ENCODE measurements at places on chromosomes 1 and 21.

DNA sequence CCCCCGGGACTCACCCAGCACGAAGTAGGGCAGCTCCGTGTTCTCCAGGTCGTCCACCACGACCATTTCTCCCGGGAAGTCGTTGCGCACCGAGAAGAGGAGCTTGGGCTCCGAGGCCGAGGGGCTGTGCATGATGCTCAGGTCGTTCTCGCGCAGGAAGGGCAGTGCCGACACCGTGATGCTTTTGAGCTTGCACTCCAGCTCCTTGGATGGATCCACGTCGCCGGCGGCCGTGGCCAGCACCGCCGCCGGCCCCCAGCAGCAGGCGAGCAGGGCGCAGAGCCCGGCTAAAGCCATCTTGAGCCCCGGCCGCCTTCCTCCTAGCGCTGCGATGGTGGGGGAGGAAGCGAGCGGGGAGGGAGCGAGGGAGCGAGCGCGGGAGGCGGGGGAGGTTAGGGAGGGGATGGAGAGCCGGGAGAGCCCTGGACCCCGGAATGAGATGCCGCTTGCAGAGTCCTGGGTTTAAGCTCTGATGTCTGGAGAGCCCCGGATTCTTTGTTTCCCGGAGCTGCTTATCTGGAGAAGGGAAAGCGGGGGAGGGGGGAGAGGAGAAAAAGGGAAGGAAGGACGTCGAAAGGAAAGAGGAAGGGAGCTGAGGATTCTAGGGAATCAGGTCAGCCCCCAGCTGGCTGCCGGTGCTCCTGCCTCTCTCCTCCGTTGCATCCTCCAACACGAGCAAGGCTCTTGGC, at the start of gene ASTN1:
ASTN1 (minus strand) TSS at position 333 of the 689 bp plus-strand sequence; CDS start at position 297, 36 bp downstream.
- DNase-seq = no peak

GRCh38 chr1:49026230-49026811, 249.6 kb upstream of the BEND5 start:
- DNase-seq = no peak

DNA sequence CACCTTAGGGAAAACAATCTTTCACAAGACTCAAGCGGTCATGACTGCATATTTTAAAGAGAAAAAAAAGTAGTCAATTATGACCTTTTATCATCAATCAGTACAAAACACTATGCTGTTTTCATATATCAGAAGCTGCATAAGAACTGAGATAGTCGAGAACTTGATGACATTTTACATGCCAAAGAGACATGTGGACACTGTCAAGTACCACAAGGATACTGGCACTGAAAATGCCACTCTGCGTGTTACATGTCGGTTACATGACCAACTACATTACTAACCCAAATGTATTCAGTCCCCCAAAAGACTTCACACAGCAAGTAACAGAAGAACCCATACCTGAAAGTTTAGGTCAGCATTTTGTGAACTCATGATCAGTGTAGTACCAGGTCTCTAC, 975.0 kb upstream of the ADGRL4 start:
- no peak for DNase-seq

DNA sequence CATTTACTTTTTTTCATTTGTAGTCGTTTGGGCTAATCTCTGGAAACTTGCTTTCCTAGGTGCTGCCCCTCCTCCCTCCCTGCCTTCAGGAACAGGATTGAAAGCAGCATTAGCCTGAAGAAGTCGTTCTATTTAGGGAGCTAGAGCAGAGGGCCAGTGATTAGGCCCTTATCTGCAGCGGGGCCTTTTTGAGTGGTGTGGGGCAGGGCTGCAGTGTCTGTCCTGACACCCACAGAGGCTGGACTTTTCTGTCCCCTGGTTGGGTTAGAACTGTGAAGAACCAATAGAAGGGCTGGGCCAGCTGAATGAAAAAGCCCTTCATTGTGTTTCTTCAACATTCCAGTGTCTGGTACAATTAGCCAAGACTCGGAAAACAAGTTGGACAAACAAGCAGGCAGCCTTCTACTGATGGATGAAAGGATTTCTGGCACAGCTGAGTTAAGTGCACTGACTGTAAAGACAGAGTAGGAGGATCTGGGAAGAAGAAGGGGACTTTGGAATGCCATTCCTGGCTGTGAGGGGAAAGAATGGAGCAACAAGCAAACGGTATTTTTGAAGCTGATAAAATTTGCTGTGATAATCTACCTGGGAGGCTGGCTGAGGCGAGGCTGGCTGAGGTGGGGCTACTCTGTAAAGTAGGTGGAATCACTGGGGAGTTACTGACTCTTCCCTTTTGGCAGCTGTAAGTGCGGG, 9.7 kb downstream of the MACF1 start:
- DNase-seq = no peak

DNA sequence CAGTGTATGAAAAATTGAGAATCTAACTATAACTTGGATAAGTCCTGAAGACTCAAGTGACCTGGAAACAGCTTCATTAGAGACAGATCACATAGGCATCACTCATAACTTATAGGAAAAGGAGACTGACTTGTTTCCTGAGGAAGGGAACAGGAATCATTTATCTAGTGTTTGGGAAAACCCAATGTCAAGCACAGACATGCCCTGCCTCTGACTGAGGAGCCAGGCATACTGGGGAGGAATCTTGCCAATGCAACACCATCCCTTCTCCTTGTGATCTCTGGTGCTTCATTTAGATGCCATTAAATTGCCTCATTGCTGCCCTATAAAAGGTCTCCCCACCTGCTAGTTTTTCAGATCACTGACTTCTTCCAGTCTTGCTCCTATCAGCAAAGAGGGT, 10.3 kb downstream of the LCE4A start:
- DNase-seq = no peak

DNA sequence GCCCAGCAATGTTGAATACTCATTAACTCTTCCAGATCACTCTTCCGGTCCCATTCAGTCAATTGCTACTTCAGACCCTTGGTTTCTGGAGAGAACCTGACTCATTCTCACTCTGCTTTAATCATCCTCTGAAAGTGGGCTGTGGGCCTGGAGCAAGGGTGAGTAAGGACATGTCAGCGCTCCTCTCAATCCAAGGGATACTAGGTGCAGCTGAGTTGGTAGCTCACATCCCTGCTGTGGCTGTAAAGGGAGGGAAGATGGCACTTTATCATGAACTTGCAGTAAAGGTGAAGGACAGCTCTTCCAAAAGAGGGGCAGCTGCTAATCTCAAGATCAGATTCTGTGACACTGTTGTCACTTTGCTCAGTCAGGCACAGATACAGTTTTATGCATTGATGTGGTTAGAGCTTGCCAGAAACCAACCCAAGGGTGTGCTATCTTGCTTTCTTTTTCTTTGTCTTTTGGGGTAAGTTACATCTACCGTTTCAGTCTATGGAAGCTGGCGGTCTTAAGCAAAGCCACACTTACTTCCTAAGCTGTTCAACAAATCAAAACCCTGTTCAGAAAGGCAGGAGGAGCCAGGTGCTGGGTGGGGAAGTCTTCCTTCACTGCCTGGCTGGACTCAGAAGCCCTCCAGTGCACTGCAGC, 26.5 kb upstream of the NTPCR start:
- DNase-seq = peak; percentile 6

GRCh38 chr1:23475134-23475628, 8.8 kb downstream of the ASAP3 start:
- no peak for DNase-seq

DNA sequence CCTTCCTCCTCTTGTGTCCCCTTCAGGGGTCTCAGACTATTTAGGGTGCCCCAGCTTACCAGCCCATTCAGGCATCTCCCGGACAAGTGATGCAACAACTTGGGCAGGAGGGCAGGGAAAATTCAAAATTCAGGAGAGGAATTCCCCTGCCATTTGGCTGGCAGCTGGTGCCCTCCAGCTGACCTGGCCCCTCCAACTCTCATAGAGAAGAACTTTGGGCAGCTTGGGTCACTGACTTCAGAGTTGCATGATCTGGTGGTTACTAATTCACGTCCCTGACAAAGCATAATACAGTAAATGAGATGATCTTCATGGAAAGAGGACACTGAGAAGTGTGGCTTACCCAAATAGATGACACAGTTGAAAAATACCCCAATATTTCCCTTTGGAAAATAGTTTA, at the start of gene FCAMR:
FCAMR (minus strand) TSS at position 15 of the 400 bp plus-strand sequence. CDS start 335 bp downstream, outside the sequence.
- no peak for DNase-seq

- DNase-seq = no peak
Measured at GRCh38 chr1:14946684-14947238, 206.8 kb upstream of the TMEM51 start.

GRCh38 chr21:25254491-25255174, 352.6 kb downstream of the MRPL39 start:
- DNase-seq = no peak

- DNase-seq = no peak
Measured at GRCh38 chr1:3779912-3780416, 7.4 kb downstream of the SMIM1 start.

- no peak for DNase-seq
Measured at GRCh38 chr1:58986996-58987767, 203.3 kb upstream of the JUN start.

GRCh38 chr1:212127221-212127620, 91.7 kb downstream of the DTL start:
- DNase-seq = no peak

GRCh38 chr1:208247696-208248095, 3.5 kb upstream of the PLXNA2 start:
- DNase-seq = no peak

DNA sequence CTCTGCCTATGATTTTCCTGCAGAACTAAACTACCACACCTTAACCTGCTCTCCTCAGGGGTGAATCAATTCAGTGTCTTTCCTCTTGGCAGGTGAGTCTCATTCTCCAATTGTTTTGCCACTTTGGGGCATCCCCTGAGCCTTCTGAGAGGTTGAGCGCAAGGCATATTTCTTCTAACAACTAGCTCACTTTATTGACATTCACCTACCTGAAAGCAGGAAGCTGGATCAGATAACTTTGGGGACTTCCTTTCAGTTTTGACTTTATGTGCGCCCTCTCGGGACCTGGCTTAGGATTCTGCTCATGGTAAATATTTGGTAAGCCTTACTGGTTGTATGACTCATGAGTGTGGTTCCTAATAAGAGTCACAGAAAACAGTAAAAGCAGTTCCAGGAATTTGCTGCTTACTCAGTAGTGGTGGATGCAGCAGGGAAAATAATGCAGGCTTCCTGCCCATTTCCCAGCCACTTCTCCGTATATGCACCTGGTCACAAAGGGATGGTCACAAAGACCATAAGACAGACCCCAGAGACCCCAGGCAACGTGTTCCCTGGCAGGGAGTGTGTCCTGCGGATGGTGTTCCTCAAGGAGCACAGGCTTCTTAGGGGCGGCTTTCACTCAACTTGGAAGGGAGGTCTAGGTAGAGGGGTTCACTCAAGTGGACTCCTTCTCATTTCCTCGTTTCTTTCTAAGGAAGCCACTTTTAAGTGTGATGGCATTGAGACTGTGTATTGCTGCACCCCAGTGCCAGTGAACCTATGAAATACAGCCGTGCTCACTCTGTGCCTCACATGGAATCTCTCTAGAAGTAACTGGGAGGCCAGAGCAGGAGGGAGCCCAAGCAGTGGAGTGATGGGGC, 22.0 kb upstream of the BATF3 start:
- no peak for DNase-seq

DNA sequence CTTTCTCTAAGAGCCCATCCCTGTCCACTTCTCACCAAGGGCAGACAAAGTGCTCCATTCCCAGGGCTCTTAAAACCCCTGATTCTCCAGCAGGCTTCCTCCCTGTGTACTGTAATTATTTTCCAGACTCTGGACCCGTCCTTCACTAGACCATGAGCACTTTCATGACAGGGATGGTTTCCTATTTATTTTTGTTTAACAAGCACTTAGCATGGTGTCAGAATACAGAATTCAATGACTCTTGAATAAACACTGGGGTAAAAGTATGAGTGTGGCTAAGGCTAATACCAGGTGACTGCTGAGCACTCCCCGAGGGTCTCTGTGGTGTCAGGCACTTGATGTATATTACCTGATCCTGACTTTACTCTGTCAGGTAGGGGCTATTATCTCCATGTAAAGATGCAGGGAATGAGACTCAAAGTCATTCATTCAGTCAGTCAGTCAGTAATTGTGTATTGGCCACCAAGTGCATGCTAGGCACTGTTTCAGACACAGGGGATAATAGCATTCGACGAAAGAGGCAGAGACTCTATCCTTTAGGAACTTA, 47.2 kb downstream of the C1orf21 start:
- DNase-seq = no peak

DNA sequence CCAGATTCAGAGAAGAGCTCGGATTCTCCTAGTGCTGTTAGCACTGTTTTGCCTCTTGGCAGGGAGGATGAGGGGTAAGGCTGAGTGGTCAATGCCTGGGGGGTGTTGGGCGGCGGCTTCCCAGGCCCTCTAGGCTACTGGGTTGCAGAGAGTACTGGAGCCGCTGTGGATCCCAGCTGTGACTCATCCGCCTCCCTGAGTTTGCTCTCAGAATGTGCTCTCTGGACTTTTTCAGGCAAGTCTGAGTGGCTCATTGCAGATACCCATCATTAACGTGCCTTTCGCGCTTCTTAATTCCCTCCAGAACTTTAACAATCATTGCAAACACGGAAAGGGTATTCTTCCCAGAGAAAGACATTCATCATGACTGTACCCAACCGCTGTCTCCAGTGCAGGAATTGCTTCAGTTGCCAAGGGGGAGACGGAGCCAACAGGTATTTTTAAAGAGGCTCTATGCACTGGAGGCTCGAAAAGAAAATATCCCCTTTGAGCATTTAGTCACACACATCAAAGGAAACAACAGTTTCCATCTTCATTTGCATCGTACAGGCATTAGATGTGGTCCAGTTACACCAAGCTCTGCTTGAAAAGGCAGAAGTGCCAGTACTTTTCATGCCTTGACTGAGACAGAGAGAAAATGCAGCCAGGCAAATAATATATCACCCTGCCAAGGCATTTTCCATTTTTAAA, 14.4 kb upstream of the CAMTA1 start:
- DNase-seq = no peak

DNA sequence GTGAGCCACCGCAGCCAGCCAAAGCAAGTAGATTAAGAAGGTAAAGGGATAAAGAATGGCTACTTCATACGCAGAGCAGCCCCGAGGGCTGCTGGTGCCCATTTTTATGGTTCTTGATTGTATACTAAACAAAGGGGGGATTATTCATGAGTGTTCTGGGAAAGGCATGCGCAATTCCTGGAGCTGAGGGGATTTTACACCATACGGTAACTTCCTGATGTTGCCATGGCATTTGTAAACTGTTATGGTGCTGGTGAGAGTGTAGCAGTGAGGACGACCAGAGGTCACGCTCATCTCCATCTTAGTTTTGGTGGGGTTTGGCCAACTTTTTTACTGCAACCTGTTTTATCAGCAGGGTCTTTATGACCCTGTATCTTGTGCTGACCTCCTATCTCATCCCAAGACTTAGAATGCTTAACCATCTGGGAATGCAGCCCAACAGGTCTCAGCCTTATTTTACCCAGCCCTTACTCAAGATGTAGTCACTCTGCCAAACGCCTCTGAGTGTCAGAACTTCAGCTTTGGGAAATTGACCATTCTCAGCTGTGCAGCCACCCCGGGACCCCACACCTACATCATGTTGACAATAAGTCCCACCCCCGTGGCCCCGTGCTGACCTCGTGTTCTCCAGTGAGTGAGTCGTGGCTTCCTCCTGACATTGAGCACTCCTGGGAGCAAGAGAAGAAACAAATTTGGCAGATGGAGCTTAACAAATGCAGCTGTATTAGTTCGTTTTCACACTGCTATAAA, 149.4 kb upstream of the COL6A1 start:
- no peak for DNase-seq

Measured in T-helper 22 cell (primary cell).